Common myeloid progenitor, CD34-positive (primary cell): ENCODE measurements at places on chromosomes 16 and 17.

DNA sequence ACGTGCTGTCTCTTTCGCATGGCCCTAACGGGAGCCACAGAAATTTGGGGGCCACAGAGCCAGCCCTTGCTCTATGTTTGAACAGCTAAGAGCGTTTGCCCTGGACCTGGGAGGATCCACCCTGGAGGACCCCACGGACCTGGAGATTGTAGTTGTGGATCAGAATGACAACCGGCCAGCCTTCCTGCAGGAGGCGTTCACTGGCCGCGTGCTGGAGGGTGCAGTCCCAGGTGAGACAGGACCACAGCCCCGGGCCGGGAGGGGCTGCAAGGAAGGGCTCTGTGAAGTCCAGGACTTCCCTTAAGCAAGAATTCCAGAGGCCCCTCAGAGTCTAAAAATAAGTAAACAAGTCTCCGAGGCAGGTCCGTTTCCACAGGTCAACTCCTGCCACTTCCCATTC is 11.9 kb downstream of the CDH15 start:
- DNase-seq = no peak

- no peak for DNase-seq
Measured at GRCh38 chr17:79113699-79114457, 39.3 kb downstream of the ENGASE start.

DNA sequence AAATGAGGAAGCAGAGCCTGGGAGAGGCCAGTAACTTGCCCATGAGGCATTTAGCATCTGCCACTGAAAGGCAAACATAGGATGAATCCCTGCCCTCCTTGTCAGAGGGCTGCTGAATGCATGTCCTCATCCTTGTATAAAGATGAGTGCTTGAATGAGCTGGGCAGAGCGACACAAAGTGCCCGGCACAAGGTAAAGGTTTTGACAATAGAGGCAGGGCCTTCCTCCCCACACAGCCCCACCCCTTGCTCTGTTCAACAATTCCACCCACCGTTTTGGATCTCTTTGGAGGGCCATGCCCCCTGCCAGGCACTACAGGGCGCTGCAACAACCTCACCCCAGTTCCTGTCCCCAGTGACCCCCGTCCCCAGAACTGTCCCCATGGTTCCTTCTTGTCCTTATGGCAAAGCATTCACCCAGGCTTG is 1.4 kb upstream of the KRT19 start:
- no peak for DNase-seq

- DNase-seq = peak; percentile 46
Measured at GRCh38 chr16:29820271-29820701, at the start of gene MVP. Gene MVP, plus strand, starts transcription at chr16:29820462. Its CDS starts 10,088 bp downstream, at chr16:29830550.

DNA sequence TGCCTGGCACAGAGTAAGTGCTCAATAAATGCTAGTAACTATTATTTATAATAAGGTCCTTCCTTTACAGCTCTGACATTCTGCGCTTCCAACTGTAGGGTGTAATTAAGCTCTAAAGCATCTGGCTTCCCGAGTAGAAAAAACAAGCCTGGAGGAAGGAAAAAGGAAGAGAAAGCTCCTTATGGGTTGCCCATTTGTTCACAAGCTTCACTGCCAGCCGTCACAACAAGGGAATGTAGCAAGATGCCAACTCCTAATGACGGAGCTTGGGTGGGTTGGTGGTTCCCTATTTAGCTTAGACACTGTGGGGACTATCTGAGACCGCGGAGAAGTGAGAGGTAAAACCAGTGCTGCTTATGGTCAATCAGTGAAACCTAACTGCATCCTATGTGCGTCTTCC is 7.3 kb upstream of the RPRML start:
- DNase-seq = no peak

- DNase-seq = no peak
Measured at GRCh38 chr16:88880226-88881006, 14.0 kb upstream of the PABPN1L start.

DNA sequence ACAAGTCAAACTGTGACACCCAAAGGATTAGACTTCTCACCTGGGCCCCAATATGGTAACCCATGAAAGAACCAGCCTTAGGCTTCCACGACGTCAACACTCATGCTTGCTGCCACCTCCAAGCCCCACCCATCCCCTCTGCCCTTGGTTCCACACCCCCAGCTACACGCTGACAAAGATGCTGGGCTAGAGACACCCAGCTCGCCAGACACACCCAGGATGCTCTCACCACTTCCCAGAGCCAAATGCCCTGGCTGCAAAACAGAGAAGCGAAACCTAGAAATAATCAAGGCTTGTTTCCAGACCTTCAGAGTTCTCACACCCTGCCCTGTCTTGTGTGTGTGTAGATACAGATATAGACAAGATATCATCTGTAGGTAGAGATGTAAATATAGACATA is 26.0 kb upstream of the ADCY9 start:
- DNase-seq = no peak

DNA sequence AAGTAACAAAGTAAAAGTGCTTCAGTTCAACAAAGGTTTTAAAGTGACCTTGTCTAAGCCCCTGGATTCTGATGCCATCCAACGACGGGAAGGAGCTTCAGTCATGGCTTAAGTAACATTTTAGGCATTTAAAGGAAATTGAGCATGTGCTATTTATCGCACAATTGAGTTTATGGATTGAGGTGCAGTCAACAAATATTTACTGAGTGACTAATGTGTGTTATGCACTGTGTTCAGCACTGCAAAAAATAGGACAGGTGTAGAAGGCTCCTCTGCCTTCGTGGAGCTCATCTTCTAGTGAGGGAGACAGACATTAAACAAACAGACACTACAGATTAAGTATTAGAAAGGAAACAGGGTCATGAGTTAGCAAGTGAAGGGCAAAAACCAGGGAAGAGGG is 12.5 kb downstream of the TMIGD1 start:
- no peak for DNase-seq

- DNase-seq = no peak
Measured at GRCh38 chr17:78267253-78268073, 36.0 kb downstream of the TMEM235 start.

- no peak for DNase-seq
Measured at GRCh38 chr17:41974031-41974430, 7.4 kb downstream of the CNP start.

DNA sequence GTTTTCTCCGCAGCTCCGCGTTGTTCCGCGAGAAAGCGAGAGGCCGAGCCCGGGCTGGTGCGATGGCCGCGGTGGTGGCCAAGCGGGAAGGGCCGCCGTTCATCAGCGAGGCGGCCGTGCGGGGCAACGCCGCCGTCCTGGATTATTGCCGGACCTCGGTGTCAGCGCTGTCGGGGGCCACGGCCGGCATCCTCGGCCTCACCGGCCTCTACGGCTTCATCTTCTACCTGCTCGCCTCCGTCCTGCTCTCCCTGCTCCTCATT is 404 bp downstream of the EMC6 start:
- DNase-seq = no peak

GRCh38 chr16:57791195-57791892 is 10.9 kb downstream of the KIFC3 start:
- DNase-seq = no peak

- DNase-seq = no peak
Measured at GRCh38 chr17:39765766-39766165, 28.0 kb downstream of the GRB7 start.

DNA sequence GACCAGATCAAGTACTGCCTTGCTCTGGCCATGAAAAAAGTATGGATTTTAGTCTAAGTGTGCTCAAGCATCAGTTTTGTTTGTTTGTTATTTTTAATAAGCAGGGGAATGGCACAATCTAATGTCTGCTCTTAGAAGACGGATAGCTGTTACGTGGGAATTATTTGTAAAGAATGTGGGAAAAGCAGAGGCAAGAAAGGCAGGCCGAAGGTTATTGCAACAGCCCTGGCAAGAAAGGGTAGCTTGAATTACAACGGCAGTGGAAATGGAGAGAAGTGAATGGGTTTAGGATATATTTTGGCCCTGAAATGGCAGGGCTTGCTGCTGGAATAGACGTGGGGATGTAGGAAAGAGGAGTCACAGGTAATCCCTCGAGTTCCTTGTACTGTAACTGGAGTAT is 987 bp upstream of the HASPIN start:
- no peak for DNase-seq

- no peak for DNase-seq
Measured at GRCh38 chr16:1580256-1580655, 31.6 kb downstream of the IFT140 start.

DNA sequence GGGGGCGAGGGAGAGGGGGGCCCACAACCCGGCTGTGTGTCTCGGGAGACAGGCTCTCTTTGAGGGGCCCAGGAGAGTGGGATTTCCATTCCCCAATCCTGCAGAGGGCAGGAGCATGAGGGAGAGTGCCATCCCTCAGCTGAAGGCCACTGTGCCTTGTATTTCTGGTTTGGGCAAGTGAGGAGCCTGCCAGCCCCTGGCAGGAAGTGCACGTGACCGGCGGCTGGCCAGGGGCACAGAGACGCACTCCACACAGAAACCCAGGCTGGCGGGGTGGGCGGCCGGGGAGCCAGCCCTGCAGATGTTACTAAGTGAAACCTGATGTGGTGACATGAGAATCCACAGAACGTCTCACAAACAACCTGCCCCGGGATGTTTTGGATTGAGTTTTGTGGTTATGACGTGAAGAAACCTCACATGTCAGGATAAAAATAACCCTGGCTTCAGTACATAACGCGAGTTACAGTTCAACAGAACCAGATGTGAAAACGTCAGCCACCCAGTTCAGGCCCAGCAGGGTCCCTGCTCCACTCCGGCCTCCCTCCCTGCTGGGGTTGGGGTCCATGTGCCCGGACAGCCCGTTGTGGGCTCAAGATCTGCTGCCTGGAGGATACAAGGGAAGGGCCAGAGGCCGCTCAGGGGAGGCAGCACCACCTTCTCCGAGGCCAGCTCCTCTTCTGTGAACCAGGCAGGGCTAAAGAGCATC is 51.7 kb upstream of the MTSS2 start:
- peak; percentile 96 for DNase-seq

GRCh38 chr17:67376737-67377487 is at the start of gene PITPNC1:
Gene PITPNC1, plus strand, starts transcription at chr17:67377281.
- DNase-seq = peak; percentile 85

DNA sequence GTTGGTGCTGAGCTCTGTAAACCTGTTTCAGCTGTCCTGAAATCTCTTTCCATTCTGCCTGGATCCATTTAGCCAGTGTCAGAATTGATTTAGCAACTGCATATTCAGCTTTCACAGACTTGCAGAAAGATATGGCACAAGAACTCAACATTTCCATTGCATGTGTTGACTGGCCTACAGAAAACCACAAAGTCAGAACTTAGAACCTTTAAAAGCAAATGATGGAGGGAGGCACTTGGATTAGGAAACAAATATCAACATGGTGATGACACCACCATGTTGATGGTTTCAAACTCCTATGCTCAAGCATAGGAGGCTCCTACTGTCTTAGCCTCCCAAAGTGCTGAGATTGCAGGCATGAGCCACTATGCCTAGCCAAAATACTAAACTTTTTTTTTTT is 52.3 kb upstream of the ARL6IP1 start:
- DNase-seq = no peak

DNA sequence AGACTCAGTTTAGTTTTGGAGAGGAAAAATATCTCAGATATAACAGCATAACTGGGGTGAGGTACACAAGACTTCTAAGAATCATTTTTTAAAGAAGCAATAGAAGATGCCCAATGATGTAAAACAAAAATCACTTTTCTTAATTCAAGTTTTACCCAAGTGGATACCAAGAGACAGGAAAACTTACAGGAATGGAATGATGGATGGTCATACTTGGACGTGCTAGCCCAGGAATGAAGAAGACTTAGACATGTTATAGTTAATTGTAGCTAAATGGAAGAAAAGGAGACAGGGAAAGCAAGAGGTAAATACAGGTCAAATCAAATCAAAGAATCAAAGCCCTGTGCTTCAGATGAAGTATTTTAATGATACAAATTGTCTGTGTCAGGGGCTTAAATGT is 312.7 kb upstream of the KCNJ16 start:
- DNase-seq = no peak

DNA sequence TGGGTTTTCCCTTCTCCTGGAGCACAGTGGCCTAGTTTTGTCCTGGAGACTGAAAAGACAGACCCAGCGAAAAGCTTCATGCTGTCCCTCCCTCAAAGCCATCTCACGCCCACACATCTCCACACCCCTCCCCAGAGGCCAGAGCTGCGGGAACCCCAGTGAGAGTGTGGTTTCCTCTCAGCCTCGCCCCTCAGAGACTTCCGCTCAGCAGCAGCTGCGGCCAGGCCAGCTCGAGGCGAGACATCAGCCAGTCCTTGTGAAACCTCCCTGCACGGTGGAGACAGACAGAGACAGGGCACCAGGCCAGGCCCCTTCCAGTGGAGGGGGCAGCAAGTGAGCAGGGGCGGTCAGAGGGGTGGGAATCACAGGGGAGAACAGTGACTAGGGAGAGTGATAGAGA is 77.0 kb upstream of the TNRC6C start:
- peak; percentile 98 for DNase-seq

- no peak for DNase-seq
Measured at GRCh38 chr17:2695961-2696760, 15.4 kb downstream of the CLUH start.

DNA sequence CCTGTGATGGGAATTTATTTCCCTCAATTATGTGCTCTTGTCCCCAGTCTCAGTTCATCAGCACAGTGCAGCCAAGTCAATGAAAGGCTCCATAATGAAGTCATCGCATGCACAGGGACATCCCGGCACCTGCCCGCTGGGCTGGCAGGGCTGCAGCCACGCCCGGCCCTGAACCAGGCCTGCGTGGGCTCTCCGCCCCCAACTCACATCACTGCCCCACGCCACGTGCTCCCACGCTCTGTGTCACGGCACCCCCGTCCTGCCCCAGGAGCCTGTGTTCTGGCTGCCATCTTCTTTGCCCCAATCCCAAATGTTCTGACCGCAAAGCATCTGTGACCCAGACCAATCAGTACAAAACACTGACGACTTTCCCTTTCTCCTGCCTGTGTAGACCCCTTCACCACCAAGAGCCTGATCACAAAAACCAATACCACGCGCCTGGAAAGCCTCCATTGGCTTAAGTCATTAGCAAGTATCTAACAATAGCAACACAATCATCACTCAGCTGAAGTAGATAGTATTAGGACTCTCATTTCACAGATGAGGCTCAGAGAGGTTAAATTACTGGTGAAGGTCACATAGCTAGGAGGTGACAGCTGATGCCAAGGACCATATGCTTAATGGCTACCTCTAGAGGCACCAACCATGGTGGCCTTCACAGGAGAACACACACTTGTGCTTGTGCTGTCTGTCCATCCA is 202.5 kb downstream of the ZFHX3 start:
- DNase-seq = no peak

DNA sequence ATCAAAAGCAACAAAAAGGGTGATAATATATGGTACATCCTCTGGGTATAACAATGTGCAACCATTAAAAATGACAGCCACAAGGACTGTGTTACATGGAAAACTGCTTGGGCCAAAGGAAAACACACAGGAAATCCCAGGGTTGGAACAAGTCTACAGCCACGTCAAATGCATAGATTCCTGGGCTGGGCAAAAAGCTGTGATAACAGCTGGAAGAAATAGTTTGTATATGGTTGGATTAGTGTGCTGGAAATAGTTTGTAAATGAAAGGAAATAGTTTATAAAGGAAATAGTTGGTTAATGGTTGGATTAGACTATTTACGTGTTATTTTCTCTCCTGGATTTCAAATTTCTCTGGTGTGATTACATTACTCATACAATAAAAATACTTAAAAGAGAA is 2.6 kb downstream of the HSD17B2 start:
- no peak for DNase-seq
